ENCODE measurements at places on chromosomes 6 and 20.

DNA sequence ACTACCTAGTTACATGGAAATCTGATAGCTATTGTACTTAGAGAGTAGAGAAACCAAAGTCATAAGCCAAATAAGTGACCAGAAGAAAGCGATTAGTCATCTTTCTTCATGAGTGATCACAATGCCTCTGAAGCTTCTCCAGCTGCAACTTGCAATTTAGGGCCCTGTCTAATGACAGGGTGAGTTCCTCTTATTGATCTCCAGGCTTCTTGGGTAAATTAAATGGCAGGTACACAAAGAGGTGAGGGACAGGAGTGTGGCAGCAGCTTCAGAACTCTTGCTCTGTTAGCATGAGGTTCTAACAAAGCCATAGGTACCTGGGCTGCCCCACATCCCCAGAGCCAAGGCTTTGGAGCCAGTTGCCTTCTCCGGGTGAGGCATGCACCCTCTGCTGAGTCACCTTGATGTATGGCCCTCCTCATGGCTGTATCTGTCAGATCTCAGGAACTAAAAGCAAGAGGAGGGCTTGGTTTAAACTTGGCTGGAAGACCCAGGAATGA lies 60.8 kb downstream of the PRDM1 start:
- no peak for DNase-seq

DNA sequence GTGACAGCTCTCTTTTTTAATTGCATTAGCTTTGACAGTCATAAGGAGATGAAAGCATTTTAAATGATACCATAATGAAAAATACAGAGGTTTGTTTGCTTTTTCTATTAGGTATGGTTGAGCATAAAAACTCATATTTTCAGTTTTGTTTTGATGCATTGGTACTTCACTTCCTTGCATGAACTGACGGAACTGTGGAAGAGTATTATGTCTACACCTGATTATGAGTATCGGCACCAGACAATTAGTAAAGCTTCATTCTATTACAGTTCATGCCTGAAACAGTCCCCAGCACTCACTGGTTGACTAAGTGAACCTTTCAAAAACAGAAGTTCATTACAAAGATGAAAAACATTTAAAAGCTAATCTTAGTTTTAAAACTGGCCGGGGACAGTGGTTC lies 593.0 kb downstream of the GRIK2 start:
- no peak for DNase-seq

- DNase-seq: no peak
Observed at GRCh38 chr6:1598433-1598832, 11.3 kb upstream of the FOXC1 start.

GRCh38 chr6:79861023-79861422 lies 86.3 kb downstream of the ELOVL4 start:
- DNase-seq: no peak

GRCh38 chr20:37209661-37210314 lies 30.4 kb upstream of the MROH8 start:
- no peak for DNase-seq

GRCh38 chr6:97064578-97064977 lies 140.1 kb downstream of the KLHL32 start:
- no peak for DNase-seq

DNA sequence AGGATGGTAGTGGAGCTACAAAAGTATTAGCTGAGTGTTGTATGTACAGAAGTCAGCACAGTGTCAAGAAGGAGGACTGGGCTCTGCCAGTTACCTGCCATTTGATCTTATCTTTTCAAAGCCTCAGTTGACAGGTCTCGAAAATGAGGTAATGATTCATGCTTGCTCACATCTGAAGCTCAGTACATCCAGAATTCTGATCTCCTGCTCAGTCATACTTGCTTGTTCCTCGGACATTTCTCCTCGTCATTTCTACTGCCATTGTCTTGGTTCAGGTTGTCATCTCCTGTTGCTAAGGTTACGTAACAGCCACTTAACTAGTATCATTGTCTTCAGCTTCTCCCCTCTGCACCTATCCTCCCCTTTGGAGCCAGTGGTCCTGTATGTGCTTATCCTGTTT lies 89.5 kb downstream of the SLX4IP start:
- DNase-seq: no peak

DNA sequence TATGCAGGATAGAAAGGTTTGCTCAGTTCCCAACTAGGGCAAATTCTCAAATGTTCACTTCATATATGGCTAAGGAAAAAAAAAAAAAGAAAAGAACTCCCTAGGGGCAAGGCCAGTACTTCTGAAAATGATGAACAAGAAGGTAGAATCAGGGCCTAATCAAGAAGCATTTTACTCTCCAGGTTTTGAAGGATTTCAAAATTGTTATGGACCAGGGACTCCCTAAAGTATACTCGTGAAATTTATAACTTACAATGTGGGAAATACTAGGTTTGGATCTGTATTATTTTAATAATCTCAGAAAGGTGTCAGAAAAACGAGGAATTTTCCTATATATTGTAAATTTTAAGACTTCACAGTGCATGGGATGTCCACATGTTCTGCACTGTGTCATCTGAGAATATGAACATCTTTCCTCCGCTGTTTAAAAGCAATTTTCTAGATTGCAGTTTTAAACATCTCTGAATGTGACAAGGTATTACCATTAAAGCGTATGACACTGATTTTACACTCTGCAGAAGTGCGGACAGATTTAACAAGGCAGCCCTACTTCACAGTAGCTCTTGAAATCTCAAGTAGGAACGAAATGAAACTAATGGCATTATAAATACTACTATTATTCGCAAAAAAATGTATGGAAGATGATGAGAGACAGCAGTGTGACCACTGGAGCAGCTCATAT lies 14.0 kb downstream of the PLAGL1 start:
- DNase-seq: no peak

DNA sequence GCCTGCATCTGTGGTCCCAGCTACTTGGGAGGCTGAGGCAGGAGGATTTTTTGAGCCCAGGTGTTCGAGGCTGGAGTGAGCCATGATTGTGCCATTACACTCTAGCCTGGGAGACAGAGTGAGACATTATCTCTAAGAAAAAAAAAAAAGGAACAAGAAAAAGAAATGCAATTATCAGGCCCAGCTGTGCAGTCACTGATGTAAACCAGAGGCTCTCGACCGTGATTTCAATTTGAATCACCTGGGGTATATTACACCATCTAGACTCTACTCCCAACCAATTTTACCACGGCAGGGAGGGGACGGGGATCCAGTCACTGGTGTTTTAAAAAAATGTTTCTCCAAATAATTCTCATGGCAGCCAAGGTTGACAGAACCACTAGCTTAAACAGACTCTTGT lies 48.8 kb upstream of the NKX2-2 start:
- no peak for DNase-seq

DNA sequence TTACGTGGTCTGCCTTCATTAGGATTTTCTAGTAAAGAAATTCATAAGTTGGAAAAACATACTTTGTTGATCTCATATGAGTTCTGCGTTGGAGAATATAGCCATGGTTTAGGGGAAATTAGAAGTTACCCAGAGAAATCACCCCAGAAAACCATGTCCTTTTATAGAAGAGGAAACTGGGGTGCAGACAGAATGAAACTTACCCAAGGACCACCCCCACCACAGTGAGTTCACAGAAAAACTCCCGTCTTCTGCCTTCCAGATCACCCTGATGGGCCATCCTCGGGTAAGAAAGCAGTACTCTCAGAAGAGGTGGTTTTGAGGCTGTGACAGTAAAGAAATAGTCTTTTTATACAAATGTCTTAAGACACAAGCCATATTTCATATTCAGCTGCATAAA lies 25.1 kb upstream of the MAFB start:
- no peak for DNase-seq

- no peak for DNase-seq
Observed at GRCh38 chr20:8394308-8394945, 262.4 kb downstream of the PLCB1 start.

DNA sequence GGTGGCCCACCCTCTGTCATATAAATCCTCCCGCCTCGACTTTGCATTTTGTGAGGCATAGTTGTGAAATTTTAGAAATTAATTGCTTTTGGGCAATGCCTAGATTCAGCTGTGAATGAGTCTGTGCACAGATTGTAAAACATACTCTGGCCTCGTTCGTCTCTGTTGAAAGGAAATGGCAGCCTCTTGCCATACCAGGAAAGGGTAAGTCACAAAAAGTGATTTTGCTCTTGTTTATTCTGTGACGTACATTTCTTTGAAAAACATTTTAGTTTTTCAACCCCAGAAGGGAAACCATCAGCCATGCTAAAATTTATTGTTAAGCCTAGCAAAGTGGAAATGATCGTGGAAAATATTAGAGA lies 15.3 kb upstream of the EXOC2 start:
- no peak for DNase-seq

DNA sequence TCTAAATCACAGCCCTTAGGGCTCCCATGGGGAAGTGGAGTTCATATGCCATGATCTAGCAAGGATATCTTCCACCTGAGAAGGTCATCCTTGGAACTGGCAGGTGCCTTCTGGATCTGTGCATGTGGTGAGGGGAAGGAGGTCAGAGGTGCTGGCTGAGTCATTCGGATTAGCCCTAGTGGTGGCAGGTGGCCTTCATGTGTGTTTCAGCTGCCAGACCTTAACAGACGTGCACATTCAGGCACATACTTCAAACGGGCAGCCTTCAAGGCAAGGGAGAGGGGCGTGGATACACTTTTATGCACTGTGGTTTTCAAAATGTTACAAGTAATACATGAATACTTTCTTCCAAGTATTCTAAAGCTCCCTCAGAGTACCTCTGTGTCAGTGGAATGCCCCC lies 51.2 kb downstream of the BMP6 start:
- no peak for DNase-seq

DNA sequence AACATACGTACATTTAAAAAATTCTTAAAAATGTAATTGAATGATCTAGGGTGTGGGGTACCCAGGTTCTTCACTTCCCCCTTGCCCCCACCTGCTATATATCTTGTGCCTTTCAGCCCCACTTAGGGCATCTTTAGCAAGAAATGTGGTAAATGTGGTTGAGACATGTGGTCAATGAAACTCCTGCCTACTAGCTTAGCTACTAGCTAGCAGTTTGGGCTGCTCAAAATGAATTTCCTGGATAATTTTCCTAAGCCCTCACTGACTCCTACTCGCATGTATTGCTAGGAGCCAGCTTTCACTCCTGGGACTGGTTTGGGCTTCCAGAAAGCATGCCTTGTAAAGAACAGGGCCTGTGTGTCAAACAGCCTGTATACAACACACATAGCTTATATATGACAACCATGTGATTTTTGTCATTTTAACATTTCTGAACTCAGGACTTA lies 257.3 kb downstream of the ATXN1 start:
- no peak for DNase-seq

Data from ovary (tissue), 10 donors.